ENCODE measurements at places on chromosomes 6 and 20.

- no peak for DNase-seq
These were observed 133.8 kb downstream of the GMPR start for GRCh38 chr6:16372029-16372776.

DNA sequence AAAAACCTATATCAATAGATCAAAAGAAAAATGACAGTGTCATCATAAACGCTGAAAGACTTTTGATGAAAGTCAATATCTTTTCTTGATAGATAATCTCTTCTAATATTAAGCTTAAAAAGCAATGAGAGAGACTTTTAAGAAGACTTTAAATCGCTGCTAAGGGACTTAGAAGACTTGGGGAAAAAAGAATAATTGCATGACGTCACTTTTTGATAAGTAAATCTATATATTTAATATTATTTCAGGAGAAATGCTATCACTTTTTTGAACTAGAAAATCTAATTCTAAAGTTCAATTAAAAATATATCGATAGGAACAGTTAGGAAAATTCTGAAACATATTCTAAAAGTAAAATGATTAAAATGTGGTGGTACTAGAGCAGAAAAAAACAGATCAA lies 78.7 kb upstream of the TSHZ2 start:
- no peak for DNase-seq

DNA sequence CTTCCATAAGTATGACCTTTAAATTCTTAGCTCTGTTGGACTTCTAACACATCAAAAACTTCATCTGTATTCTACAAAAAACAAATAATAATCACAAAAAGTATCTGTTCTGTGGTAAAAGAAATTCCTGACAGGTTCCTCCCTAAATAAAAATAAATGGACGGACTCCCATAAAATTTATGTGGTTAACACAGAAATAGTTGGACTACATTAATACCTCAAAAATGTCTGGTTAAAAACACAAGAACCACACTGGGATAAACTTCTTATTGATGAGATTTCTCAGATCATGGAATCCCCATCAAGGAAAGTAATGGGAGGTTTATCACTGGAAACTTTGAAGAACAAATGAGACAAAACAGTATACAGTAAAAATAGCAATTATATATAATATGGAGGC lies 172.4 kb downstream of the MOXD1 start:
- no peak for DNase-seq

GRCh38 chr6:32105433-32105832 lies 3.7 kb downstream of the TNXB start:
- DNase-seq, result no peak

DNA sequence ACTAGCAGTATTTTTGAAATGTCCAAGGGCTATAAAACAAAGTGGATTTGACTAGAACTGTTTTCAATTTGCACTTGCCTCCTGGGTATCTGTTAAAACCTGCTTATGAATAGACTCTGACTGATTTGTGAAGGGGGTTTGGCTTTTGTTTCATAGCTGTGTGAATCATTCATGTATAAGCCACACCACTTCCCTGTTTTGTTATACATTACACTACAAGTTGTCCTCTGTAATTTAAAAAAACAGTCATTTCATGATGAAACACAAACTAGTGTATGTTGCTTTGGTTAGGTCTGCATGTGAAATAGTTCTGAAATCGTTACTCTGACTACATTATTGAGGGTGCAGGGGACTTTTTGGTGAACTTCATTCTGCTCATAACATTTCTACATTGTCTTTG lies 121.7 kb downstream of the NKAIN2 start:
- no peak for DNase-seq

DNA sequence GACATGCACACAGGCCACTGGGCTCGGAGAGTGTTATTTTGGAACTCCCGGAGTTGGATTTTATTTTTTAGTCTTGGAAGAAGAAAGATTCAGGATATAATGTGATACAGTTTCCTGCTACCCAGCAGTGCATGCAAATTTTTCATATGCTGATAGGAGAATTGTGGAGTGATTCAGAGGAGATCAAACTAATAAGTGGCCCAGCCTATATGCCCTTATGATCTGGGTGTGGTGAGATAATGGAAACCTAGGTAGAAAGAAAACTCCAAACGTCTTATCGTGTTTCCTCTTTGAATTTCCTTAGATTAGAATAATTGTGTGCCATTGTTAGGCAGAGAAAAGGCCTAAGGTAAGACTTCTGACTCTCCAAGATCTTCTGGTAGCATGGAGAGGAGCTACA lies 401.2 kb upstream of the BTBD3 start:
- no peak for DNase-seq

- no peak for DNase-seq
These were observed 5.7 kb downstream of the LMBRD1 start for GRCh38 chr6:69791065-69791471.

- DNase-seq, result no peak
These were observed 5.4 kb upstream of the MYMX start for GRCh38 chr6:44211284-44211683.

- no peak for DNase-seq
These were observed 38.0 kb upstream of the GMPR start for GRCh38 chr6:16200321-16200883.

GRCh38 chr20:37723668-37724067 lies 29.8 kb downstream of the CTNNBL1 start:
- DNase-seq, result no peak

- no peak for DNase-seq
These were observed 483.2 kb downstream of the QKI start for GRCh38 chr6:163897669-163898068.

- DNase-seq, result no peak
These were observed 28.7 kb upstream of the AAR2 start for GRCh38 chr20:36207602-36208001.

DNA sequence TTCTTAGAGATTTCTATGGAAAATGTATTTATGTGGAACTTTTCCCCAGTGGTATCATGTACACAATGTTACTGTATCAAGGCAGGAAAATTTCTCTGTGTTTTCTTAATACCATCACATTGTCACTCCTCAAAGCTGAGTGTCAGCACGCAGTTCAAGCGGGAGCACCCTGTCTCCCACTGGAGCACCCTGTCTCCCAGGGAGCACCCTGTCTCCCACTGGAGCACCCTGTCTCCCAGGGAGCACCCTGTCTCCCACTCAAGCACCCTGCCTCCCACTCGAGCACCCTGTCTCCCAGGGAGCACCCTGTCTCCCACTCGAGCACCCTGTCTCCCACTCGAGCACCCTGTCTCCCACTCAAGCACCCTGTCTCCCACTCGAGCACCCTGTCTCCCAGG lies 51.3 kb downstream of the PSMG4 start:
- no peak for DNase-seq

DNA sequence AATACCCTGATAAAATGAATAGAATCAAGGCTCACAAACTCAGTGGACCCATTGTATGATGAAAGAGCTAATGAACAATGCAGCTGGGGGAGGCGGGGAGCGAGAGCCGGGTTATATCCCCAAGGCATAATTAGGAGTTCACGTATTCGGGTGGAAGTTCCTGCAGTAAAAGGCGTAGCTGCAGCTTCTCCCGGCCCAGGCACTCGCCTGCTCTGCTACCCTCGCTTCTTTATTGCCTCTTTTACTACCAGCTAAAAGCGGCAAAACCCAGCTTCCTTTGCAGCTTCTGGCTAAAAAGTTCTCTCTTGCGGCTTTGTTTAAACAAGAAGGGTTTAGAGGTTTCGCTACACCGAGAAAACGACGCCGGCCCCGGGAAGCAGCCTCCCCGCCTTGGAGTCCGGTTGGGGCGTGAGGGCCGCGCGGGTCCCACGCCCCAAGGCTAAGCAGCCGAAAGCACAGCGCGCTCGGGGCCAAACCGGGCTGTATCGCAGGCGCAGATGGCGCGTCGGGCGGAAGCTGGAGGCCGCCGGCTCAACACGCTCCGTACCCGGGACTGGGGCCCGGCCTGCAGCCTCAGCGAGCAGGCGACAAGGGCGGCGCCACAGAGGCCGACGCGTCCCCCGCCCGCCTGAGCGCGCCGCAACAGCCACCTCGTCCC lies 1.6 kb downstream of the ZBTB2 start:
- DNase-seq, result peak; percentile 14

All from stimulated activated CD8-positive, alpha-beta memory T cell treated with anti-CD3 and anti-CD28 coated beads, Interleukin-15, amount 100 ng/mL, for 48 hours (primary cell).